Prostate gland (tissue), 2 donors: ENCODE measurements at places on chromosomes 13 and 19. TPM values are rescaled to one million over a fixed set of nuclear protein-coding genes. Genes with fewer than 3 reads are reported as not detected.

Gene TLE6
- total RNA-seq = 5.9 TPM

Gene ZNF792
- total RNA-seq = 9.3 TPM

Gene ZNF253
- total RNA-seq = 10.6 TPM

Gene MAP4K1
- 1.6 TPM for total RNA-seq

Gene ERCC2
- 31.8 TPM for total RNA-seq

Gene COMP
- 0.09 TPM for total RNA-seq

Gene SSC5D
- 8.6 TPM for total RNA-seq

Gene ZNF816
- 31.8 TPM for total RNA-seq

Gene PSG2
- total RNA-seq = not detected

Gene CD37
- 9.5 TPM for total RNA-seq

Gene STOML3
- total RNA-seq = not detected

Gene FLT1
- total RNA-seq = 27.0 TPM
